CD4-positive, alpha-beta T cell treated with Interleukin-2 at 100 ng/mL for 4 hours (primary cell): ENCODE measurements at places on chromosomes 2 and 18.

GRCh38 chr2:44705356-44705755, 236.1 kb upstream of the SIX3 start:
- no peak for DNase-seq

DNA sequence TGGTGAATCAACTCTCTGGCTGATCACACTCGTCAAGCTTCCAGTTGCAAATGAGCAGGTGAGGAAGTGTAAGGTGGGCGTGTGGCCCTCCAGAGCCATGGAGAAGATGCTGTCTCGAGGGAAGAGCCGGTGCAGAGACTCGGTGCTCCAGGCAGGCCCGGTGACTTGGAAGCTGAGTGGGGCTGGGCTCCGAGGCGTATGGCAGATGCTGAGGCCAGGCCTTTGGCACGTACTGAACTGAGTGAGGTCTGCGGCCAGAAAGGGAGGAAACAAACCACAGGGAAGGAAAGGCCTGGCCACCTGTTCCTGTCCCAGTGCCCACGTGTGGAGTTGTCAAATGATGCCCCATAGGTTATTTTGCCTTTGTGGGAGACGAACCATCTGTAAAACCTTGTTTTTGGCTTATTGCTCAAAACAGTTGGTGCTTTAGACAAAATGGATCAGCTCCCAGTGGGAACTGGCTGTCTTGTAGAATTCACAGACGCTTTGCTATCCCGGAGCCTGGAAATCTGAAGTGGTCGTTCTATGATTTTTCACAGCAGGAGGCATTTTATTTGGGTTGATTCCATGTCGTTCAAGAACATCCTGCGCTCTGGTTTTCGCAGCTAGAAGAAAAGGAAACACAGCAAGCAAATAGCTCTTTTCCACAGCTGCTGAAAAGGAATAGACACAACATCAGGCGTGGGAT, 117.5 kb upstream of the TMEM18 start:
- DNase-seq, result no peak

GRCh38 chr18:49018554-49019445, 68.0 kb upstream of the SMAD7 start:
- DNase-seq, result no peak

- no peak for DNase-seq
Observed at GRCh38 chr2:240948086-240948485, 42.0 kb downstream of the CROCC2 start.

DNA sequence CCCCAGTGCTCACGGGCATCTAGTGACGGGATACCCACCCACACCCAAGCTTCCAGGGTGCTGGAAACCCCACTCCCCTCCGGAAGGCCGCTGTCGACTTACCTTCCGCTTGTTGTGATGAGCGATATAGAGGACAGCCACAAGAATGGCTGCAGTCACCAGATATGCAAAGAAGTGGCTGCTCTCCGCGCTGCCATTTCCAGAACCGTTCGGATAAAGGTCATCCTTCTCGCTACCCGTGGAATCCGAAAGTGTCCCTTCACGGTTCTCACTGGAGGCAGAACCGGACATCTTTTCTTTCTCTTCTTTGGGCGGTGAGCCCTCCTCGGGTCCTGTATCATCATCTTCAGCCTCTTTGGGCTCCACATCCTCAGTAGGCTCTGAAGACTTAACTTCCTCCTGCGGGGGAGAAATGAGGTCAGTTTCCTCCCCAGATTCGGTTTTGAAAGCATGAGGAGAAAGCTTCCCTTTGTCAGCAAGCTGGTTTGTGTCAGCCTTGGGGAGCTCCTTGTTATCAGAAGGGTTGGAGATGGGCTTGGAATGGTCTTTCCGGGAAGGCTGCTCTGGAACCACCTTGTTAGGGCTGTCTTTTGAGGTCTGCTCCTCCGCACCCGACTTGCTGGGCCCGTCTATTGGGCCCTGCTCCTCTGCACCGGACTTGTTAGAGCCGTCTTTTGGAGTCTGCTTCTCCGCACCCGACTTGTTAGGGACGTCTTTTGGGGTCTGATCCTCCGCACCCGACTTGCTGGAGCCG, 1.2 kb downstream of the TGOLN2 start:
- DNase-seq, result peak; percentile 57

DNA sequence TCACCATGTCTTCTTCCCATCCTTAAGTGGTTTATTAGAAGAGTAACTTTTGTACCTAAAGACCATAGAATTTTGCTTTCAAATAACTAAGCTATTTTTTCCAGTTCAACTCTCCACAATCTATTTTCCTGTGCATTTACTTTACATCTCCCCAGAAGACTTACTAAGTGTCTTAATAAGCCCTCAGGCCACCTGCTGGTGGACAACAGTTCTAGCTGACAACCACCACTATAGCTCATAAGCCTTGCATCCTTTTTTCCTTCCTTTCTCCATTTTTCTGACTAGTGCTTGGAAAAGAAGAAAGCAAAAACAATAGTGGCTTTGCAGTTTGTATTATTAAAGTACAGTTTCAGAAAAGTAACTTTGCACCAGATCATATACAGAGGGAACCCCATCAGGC, 149.5 kb upstream of the TMEM200C start:
- no peak for DNase-seq

DNA sequence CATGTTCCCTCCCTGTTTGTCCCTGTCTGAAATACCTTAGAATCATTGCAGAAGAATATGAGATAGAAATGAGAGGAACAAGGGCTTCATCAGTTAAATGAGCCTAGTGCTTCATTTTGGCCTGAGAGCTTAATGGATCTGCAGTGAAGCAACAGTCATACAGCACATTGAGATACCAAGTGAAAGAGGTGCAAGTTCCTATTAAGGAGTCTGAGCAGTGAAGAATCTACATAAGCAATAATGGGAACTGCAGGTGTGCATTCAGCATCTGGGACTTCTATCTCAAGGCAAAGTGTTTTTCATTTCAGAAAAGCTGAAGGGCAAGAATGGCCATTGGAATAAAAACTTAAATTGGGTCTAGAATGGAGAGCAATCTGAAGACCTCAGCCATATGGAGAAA, 323.2 kb upstream of the SLC39A10 start:
- DNase-seq, result no peak
